Daoy (cell line): ENCODE measurements at places on chromosomes 13 and 19. TPM values are rescaled to one million over a fixed set of nuclear protein-coding genes. Genes with fewer than 3 reads are reported as not detected.

The PEAK3 gene
- not detected in 2 replicates for total RNA-seq

The NXNL1 gene
- not detected in 2 replicates for total RNA-seq

The HS6ST3 gene
- 1.6 and 1.7 TPM in 2 replicates for total RNA-seq

The RBM26 gene
- total RNA-seq: 11.4 and 16.1 TPM in 2 replicates

The LHB gene
- 0.60 and 4.0 TPM in 2 replicates for total RNA-seq

The GPR4 gene
- total RNA-seq: not detected in 2 replicates

The CLASRP gene
- 61.6 and 80.7 TPM in 2 replicates for total RNA-seq

The NLRP12 gene
- total RNA-seq: not detected in 2 replicates

The CALR3 gene
- 0.09 TPM in 1 of 2 replicates, not detected in the other for total RNA-seq

The SH3GL1 gene
- total RNA-seq: 44.3 and 52.8 TPM in 2 replicates

The CRTC1 gene
- 0.40 and 1.4 TPM in 2 replicates for total RNA-seq

The ZNF726 gene
- total RNA-seq: 8.9 and 13.9 TPM in 2 replicates

The IGSF23 gene
- total RNA-seq: not detected in 2 replicates
